T-cell (primary cell): ENCODE measurements at places on chromosomes 4 and X.

- H3K27ac ChIP-seq, result no peak overlapping the region
- no peak overlapping the region for H3K4me3 ChIP-seq
- DNase-seq, result no peak
Measured at GRCh38 chrX:104568304-104568915, 2.4 kb downstream of the IL1RAPL2 start.

DNA sequence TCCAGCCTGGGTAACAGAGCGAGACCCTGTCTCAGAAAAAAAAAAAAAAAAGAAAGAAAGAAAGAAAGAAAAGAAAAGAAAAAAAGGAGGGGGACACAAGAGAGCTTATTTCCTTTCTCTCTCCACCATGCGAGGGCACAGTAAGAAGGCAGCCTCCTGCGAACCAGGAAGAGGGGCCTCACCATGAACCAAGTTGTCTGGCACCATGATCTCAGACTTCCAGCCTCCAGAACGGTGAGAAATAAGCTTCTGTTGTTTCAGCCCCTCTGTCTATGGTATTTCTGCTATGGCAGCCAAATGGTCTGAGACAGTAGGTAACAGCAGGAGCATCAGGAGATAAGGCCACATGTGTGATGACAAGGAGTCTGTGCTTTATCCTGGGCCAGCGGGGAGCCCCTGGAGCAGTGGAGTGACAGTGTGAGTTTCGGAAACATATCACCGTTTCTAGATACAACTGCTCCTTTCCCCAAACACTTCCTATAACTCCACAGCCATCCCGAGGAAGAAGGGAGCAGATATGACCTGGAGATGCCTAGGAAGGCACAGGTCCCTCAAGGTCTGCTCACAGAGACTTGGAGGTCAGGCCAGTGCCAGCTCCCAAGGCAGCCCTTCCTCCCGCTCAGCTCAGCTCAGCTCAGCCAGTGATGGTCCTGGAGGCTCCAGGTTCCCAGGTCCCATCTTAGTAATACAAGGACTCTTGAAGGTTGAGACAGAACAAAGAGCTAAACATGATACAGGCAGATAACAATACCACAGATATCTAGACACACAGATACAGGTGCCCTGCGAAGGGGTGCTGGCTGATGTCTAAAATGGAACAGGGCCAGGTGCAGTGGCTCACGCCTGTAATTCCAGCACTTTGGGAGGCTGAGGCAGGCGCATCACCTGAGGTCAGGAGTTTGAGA, 17.7 kb downstream of the JAKMIP1 start:
- no peaks in the 10 kb centered on the region for H3K36me3 ChIP-seq
- no peaks in the 10 kb centered on the region for H3K27me3 ChIP-seq
- no peaks in the 10 kb centered on the region for H3K4me1 ChIP-seq
- no peak for DNase-seq

- no peak overlapping the region for H3K4me3 ChIP-seq
- H3K36me3 ChIP-seq, result no peaks in the 10 kb centered on the region
- no peaks in the 10 kb centered on the region for H3K4me1 ChIP-seq
- DNase-seq, result no peak
- no peak overlapping the region for H3K27ac ChIP-seq
Measured at GRCh38 chrX:74465424-74465823, 44.1 kb downstream of the SLC16A2 start.

DNA sequence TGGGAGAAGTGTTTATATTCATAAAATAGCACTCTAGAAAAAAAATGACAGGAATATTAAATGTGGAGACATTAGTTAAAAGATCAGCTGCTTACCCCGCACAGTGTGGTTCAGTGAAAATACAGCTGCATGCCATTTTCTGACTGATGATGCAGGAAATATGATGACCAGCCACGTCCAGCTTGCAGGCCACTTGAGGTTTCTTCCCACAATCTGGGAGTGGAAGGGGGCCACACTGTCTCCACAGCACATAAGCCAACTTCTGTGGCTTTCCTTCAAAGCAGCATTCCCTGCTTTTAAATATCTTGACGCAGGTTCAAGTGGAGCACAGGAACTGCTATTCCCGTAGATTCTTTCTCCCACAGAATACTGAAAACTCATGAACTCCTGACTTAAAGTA, 173.4 kb upstream of the GALNT7 start:
- H3K27ac ChIP-seq, result no peak overlapping the region
- H3K4me3 ChIP-seq, result no peak overlapping the region
- no peaks in the 10 kb centered on the region for H3K27me3 ChIP-seq
- no peak for DNase-seq
- no peaks in the 10 kb centered on the region for H3K4me1 ChIP-seq

GRCh38 chrX:31012509-31013025, 59.3 kb downstream of the FTHL17 start:
- DNase-seq, result no peak
- no peaks in the 10 kb centered on the region for H3K4me1 ChIP-seq
- H3K36me3 ChIP-seq, result no peaks in the 10 kb centered on the region
- H3K27ac ChIP-seq, result no peak overlapping the region
- H3K27me3 ChIP-seq, result no peaks in the 10 kb centered on the region

- no peak overlapping the region for H3K4me3 ChIP-seq
- no peaks in the 10 kb centered on the region for H3K27me3 ChIP-seq
- H3K36me3 ChIP-seq, result no peaks in the 10 kb centered on the region
- H3K4me1 ChIP-seq, result no peaks in the 10 kb centered on the region
- H3K27ac ChIP-seq, result no peak overlapping the region
Measured at GRCh38 chr4:57499786-57500185, 389.6 kb upstream of the IGFBP7 start.

- no peaks in the 10 kb centered on the region for H3K36me3 ChIP-seq
- no peaks in the 10 kb centered on the region for H3K4me1 ChIP-seq
- H3K27ac ChIP-seq, result no peak overlapping the region
- DNase-seq, result no peak
Measured at GRCh38 chrX:148771440-148771839, 271.0 kb downstream of the AFF2 start.
